ENCODE measurements at places on chromosomes 7 and 10.

GRCh38 chr10:93259126-93259525, 185.4 kb downstream of the CYP26A1 start:
- DNase-seq: no peak

DNA sequence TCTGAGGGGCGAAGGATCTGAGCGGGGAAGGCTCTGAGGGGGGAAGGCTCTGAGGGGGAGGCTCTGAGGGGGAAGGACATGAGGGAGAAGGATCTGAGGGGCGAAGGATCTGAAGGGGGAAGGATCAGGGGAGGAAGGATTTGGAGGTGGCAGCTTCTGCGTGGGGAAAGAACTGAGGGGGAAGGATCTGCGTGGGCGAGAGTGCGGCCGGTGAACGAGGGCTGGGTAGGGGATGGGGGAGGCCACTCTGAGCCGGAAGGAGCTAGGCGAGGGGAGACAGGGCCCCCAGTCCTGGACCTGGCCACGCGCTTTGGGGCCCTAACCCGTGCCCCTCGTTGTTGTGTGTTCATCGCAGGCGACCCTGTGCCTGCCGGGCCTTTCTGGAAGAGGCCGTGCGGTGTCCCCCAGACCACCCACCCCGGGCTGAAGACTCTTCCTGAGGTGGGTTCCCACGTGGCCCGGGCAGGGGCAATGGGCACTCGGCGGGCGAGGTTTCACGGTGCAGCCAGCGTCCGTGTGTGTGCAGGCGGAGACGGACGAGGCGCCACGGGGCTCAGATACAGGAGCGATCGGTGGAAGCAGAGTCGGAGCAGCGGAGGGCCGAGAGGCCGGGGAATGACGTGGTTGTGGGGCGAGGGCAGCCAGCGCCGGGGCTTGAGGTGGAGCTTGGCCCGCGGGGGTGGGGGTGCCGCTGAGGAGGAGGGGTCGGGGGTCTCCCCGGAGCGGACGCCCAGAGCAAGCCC, 2.0 kb downstream of the CALY start:
- no peak for DNase-seq

- no peak for DNase-seq
These were observed 16.8 kb downstream of the DLD start for GRCh38 chr7:107907790-107908189.

- DNase-seq: no peak
These were observed 658.2 kb downstream of the LRMDA start for GRCh38 chr10:76089556-76090180.

DNA sequence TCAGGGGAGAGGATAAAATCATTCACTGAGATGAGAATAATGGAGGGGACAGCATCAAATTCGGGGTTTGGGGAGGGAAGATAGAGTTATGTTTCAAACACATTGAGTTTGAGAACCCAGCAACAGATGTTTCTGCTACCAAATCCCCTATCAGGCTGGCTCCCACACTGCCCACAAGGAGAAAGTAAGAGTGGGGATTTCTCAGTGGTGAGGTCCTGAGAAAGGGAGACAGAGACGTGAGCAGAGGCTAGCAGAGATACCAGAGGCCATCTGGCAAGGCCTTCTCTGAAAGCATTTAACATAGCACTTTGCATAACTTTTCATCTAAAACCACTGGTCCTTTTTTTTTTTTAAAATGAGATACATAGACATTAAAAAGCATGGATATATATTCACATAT, 7.8 kb upstream of the SLF2 start:
- DNase-seq: no peak

- peak; percentile 80 for DNase-seq
These were observed 74.2 kb downstream of the EEPD1 start for GRCh38 chr7:36227223-36227622.

DNA sequence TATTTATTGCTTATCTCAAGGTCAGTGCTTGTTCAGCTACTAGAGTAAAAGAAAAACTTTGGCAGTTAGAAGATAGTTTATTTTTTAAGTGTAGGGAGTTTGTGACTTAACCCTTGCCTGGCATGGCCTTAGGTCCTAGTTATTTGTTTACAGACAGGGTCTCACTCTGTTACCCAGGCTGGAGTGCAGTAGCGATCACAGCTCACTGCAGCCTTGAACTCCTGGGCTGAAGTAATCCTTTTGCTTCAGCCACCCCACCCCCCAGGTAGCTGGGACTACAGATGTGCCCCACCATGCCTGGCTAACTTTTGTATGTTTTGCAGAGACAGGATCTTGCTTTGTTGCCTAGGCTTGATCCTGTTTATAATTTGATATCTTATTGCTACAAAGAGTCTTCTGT, 4.2 kb downstream of the ANLN start:
- no peak for DNase-seq

- DNase-seq: no peak
These were observed 188.6 kb downstream of the ETV1 start for GRCh38 chr7:13800694-13801448.

DNA sequence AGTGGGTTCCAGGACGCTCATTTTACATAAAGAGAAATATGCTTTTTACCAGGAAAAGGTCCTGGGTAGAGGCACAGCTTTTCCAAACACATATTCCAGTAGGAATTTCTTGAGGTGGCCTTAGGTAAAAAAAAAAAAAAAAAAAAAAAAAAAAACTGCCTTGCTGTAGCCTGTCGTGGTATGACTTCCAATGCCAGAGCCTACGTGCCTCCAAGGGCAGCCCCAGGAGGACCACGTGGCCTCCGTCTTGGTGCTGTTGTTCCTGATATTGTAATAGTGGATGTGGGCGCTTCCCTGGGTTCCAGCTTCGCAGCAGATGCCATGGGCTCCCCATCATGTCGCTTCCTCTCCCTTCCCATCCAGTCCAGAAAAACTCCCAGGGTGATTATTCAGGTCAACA, 49.3 kb downstream of the PRKAG2 start:
- no peak for DNase-seq

DNA sequence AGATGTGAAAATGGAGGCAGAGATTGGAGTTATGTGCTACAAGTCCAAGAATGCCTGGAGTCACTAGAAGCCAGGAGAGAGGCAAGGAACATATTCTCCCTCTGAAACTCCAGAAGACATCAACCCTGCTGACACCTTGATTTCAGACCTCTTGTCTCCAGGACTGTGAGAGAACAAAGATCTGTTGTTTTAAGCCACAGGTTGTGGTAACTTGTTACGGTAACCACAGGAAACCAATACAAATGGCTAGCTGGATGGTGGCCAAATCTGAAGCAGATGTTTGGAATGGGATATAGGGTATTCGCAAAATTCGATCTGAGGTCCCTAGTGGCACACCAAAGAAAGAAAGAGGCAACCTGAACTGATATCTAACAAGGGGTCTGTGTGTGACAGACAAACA, 129.0 kb downstream of the HERPUD2 start:
- DNase-seq: no peak

- DNase-seq: no peak
These were observed 6.2 kb upstream of the CH25H start for GRCh38 chr10:89213191-89213808.

DNA sequence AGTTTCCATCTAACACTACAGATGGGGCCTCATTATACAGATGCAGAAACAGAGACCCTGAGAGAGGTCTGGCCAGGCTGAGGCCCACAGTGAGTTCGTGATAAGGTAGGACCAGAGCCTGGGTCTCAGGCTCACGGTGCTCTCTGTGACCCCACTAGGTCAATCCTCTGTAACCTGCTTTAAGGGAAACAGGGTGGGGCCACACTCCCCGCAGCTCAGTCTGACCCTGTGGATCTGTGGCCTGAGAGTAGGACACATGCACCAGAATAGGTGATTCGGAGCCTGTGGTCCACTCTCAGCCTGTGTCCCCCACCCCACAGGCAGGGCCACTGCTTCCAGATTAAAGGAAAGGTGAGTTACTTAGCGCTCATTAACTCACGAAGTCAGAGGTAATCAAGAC, 137.8 kb upstream of the FAM20C start:
- no peak for DNase-seq

GRCh38 chr7:112201411-112201810, 4.8 kb downstream of the DOCK4 start:
- DNase-seq: no peak

GRCh38 chr7:89618274-89618673, 536.0 kb upstream of the STEAP1 start:
- no peak for DNase-seq

DNA sequence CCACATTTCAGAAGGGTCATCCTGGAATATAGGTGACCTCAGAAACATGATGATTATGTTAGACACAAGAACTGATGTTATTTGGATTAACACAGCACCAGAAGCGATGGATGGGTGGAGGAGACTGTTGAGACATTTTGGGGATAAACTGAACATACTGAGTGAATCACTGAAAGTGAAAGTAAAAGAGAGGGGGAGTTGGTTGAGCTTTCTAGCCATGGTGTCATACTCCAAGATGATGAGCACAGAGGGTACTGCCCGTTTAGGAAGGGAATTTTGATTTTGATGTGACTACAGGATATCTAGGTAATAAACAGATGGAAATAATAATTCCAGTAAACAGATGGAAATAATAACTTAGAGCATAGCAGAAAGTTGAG, 248.0 kb upstream of the NPY start:
- DNase-seq: no peak

DNA sequence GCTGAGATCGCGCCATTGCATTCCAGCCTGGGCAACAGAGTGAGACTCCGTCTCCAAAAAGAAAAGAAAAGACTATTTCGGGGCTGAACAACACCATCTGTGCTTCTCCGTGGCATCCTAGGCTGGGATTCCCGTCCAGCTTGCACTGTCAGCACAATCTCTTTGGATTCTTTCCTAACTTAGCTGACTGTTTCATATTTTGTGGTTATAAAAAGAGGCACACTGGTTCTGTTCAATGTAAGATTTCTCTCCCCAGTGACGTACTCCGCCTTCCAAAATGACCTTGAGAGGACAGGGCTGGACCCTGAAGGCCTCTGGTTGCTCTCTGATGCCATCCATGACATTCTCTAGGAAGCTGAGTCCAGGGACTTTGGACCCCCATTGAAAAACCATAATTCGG, 8.8 kb downstream of the ZNHIT1 start:
- DNase-seq: no peak

DNA sequence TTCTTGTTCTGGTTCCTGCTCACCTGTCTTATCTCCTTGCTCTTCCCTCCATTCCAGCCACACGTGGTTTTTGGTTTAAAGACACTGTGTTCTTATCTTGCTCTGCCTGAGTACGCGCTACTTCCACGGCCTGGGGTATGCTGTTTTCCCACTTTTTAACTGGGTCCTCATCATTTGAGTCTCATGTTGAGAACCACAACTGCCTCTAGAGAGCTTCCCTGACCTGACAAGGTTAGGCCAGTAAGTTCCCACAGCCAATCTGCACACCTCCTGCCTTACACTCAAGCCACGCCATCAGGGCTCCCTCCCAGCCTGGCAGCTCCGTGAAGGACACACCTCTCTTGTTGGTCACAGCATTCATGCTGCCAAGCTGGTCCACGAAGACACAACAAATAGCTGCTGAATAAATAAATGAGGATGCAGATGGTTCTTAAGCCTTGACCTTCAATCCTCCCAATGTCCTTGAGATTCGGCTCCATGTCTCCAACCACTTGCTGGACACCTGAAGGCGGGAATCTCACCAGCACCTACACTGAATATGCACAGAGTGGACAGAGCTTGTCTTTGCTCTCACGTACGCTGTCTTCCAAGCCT, 201.7 kb upstream of the KLF14 start:
- no peak for DNase-seq

DNA sequence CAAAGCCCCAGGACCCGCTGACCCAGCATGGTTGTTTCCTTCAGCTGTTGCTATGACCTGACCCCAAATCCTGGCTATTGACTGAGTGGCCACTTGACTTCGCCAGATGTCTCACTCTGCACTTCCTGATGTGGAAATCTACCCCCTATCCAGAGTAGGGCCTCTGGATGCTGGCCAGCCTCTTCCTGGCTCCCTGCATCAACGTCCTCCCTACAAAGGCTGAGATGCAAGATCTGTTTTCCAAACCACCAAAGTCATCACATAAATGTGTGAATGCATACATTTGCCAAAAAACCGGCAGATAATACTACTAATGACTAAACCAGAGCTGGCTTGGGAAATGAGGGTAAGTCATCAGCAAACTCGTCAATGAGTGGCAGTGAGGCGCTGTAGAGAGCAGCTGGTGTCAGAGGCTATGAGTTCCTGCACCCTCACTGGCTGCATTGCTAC, 70.4 kb downstream of the PYROXD2 start:
- peak; percentile 71 for DNase-seq

- DNase-seq: no peak
These were observed 14.6 kb downstream of the DHX32 start for GRCh38 chr10:125866421-125867029.

GRCh38 chr10:132158823-132159222, 27.9 kb upstream of the DPYSL4 start:
- no peak for DNase-seq

GRCh38 chr10:11898372-11899066, 75.4 kb downstream of the PROSER2 start:
- DNase-seq: no peak

- DNase-seq: no peak
These were observed 15.2 kb downstream of the CACNA2D1 start for GRCh38 chr7:82428186-82428961.

DNA sequence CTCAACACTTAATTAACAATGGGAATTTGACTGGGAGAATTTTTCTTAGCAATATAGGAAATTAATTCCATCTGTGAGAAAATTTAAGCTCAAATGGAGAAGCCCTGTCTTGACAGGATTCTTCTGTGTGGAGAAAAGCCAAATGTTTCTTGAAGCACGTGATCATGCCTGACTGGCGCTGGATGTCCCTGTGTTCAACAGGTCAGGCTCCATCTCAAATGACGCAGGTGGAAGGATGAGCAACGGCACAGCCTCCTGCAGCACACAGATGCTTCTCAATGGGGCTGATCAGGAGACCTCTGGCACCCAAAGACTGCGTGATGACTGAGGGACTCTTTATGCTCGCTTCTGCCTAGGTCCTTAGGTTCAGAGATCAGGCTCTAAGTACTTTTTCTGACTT, 143.8 kb downstream of the RSU1 start:
- no peak for DNase-seq

GRCh38 chr7:155355745-155356144, 58.1 kb downstream of the INSIG1 start:
- no peak for DNase-seq

DNA sequence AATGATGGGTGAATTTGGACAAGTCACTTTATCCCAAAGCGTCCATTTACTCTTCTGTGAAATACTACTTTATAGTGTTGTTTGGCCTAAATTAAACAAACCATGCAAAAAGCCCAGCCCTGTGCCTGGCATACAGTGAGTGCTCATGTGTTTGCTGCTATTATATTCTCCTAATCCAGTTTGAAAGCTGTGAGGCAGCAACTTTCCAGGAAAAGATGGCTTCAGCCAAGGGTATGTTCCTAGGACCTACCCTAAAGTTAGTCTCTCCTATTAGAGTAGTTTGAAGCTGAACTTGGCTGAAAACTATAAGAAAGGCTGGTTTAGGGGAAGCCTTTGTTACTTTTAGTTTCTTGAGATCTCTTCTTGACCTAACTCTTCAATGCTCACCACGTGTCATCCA, 19.9 kb downstream of the ACSL5 start:
- DNase-seq: no peak

Data from ovary (tissue), 10 donors.